Activated T-helper 1 cell treated with anti-CD3 and anti-CD28 coated beads, Interleukin-2, amount 50 U/mL, for 16 hours (primary cell): ENCODE measurements at places on chromosomes 6 and 20.

GRCh38 chr20:52103335-52103912, 88.2 kb downstream of the ZFP64 start:
- DNase-seq, result no peak

- DNase-seq, result no peak
Observed at GRCh38 chr6:159325476-159325875, 156.3 kb downstream of the FNDC1 start.

GRCh38 chr6:97214671-97215070, 68.3 kb downstream of the MMS22L start:
- DNase-seq, result no peak

DNA sequence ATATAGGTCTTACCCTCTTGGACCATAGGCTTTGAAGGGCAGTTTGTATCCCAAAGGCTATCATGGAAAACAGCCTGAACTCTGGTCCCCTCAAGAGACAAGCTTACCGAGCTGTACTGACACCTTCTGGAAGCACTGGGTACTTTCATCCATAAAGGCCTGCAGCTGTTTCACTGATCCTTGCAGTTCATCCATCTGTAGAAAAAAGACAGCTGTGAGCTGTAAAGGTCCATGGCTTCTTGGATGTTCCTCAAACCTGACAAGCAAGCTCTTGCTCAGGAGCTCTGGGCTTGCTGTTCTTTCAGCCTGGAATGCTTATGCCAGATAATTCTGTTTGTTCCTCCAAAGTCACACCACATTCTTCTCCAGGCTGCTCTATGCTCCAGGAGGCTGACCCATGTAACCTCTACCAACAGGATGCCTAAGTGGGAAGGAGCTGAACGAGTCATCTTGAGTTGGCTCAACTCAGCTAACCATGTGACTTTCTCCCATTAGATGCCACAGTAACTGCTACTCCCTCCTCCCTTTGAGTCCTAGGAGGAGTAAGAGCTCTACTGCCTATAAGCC, 8.8 kb upstream of the NDRG3 start:
- peak; percentile 9 for DNase-seq

GRCh38 chr20:8530022-8530421, 398.0 kb downstream of the PLCB1 start:
- no peak for DNase-seq

- no peak for DNase-seq
Observed at GRCh38 chr6:107689951-107690642, 134.0 kb downstream of the SCML4 start.
